ENCODE measurements at places on chromosomes 11 and 22.

- no peak for DNase-seq
Measured at GRCh38 chr11:124749912-124750311, 2.1 kb downstream of the VSIG2 start.

DNA sequence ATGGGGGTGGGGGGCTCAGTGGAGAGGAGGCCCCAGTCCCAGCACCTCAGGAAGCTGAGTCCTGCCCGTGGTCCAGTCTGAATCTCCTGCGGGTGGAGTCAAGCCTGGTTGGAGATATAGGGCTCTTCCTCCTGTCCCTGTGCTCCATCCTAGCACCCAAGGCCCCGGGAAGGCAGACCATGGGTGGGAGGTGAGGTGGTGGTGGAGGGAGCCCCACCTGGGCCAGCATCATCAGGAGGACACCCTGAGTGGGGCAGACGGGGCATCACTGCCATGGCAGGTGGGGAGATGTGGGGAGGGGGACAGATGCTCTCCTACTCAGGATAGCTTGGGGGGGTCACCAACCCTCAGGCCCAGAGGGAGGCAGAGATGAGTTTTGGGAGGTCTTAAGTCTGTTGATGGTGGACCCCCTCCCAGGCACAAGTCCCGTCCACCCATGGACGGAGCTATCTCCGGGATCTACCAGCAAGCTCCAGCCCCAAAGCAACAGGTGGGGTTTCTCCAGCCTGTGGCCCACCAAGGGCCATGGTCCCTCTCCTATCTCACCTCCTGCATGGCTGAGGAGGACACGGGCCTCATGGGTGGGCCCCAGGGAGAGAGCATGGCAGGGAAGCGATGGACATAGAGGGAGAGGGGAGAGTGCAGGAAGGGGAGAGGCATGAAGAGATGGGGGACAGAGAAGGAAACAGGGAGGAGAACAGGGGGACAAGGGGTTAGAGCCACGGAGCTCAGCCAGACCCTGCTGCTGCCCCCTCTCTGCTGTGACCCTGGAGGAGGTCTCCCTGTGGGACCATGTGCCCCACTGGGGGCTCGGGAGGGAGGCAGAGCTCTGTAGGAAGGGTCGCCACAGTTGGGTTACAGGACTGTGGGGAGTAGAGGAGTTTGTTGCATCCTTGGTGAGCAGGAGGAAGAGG, 1.3 kb downstream of the MRGPRE start:
- no peak for DNase-seq

DNA sequence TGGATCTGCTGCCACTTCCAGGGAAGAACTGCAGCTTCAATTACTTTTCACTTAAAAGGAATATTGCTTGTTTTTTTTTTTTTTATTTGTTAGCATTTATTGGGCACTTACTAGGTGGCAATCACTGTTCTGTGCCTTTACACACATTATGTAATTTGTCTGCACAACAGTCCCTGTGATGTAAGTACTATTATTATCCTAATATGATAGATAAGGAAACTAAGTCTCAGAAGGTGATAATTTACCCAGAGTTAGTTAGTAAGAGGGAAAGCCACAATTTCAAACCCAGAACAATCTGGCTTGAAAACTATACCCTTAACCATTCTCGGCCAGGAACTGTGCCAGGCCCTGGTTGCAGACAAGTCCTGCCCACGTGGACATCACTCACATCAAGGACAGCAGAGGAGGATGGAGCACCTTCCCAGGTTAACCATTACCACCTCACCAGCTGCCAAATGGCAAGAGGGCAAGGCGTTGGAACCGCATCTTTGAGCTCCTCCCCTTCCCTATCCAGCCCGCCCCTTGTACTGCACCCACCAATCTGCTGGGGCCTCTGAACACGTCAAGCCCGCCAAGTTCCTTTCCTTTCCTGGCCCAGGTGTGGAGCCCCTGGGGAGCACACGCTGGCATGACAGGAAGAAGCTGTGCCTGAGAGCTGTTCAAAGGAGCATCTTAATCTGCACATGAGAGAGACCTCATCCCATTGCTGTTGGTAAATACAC, 78.4 kb downstream of the NAV2 start:
- no peak for DNase-seq

GRCh38 chr22:46027211-46028105, 50.5 kb upstream of the WNT7B start:
- no peak for DNase-seq

DNA sequence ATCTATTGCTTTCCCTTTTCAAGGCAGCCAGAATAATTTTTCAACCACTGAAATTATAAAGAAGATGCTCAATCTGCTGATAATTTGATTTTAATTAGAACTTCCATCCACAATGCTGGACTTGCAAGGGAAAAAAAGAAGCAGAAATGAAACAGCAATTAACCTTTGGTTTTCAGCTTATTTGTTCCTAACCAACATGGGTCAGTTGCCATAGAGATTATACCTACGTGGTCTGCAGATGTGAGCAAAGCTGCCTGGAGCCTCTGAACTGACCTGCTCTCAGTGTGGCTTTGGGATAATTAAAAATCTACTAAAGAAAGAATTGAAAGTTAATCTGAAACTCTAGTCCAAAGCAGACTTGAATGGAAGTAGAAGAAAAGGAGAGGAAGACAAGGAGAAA, 195.7 kb upstream of the API5 start:
- no peak for DNase-seq

DNA sequence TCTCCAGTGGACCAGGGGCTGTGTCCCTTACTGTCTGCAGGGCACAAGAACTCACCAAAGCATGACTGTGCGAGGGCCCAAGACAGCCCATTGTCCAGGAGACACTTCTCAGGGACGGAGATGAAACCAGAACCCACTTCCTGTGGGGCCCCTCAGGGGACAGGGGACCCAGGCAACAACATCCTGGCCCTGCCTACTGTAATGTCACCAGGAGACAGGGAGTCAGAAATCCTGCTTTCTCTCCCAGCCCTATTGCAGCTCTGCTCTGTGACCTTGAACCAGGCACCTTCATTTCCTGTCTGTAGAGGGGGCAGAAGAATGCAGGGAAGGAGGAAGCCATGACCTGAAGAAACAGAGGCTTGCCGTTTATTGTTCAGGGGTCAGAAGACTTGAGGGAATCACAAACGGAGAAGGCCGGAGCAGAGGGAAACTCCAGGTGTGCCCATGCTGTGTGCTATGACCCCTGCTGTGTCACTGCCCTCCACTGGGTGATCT, 98.0 kb downstream of the NAT10 start:
- DNase-seq = no peak

DNA sequence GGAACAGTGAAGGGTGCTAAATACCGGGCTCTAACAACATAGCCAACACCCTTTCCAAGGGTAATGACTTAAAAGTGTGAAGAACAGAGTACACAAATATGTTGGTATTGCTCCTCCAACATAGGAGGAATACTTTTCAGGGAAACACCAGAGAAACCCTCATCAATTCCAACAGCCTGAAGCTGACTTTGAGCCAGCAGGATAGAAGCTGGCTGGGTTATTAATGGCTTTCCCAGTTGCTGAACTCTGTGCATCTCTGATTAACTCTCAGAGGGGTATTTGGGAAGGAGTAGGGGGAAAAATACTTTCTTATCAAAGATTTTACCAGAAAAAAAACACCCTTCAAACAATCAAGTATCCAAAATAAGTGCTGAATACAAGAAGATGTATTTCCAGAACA, 95.6 kb downstream of the AMBRA1 start:
- no peak for DNase-seq

- DNase-seq = no peak
Measured at GRCh38 chr11:24348908-24349307, 147.9 kb upstream of the LUZP2 start.

DNA sequence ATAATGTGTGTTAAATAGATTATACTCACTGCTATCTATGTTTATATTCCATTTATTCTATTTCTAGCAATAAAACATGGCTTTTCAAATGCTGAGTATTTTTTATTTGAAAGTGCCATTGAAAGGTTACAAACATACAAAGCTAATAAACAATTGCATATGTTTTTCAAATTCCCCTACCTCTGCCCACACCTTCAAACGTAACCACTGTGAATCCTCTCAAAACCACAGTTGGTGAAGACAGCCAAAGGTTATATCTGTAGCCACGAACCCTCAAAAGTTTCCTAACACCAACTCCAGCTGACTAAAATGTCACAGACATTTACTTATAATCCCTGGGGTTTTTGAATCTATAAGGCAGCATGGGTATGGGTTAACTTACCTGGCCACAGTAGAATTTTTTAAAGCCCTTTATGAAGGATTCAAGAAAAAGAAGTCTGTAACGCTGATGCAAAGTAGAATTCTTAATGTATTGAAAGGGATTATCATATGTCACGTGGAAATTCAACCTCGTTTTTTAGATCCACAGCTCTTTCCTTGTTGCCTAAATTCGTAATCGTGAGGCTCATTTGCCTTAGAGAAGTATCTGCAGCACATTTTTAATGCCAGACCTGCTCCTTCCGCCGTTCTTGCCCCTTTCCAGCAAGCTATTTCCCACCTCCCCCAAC, 122.5 kb upstream of the ZC3H12C start:
- no peak for DNase-seq

DNA sequence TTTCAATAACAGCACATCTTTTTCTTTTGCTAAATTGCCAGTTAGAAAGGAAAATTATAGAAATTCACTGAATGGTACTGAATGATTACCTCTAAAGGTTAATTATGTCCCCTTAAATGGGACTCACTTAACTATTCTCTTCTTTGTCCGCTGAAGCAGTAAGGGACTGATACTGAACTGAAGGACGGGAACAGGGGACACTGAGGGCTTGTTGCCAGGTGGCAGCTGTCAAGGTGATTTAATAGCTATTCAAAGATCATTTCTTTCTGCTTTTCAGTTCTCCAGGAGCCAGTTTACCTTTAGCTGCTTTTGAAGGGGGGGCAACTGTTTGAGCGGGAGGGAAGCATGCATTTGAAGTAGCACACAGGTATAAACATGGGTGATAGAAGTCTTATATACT, 325.4 kb upstream of the CCDC90B start:
- DNase-seq = no peak

DNA sequence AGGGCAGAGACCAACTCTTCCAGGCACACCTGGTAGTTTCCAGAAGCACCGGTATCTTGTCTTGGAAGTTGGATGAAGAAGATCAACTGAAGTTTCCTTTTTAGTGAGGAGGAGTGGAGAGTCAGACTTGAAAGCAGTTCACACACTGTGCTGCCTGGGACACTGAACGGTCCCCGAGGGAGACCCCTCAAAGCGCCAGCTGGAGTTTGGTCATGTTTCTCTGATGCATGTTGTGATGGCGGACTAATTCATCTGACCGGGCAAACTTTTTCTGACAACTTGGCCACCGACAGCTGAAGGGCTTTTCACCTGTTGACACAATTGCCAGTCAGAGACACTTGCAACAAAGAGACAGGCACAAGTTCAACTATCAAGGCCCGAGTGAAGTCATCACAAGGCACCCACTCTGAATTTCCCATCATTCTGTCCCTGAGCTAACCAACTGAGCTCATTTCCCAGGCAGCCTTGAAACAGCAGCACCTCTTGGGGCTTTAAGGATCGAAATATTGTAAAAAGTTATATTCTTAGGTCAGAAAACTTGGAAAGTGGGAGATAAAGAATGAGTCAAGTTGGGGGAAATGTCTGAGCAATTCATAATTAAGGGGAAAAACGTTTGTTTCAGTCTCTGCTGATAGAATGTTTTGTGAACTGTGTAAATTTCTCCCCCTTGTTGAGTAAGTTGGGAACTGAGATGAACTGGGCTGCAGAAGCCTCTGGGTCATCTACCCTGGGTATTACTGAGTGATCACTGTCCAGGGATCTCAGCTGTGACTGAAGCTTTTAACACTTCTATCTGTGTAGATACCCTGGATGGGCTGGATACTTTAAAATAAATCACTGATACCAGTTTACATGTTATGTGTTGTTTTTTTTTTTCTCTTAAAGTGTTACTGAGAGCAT, 46.2 kb downstream of the WT1 start:
- no peak for DNase-seq

DNA sequence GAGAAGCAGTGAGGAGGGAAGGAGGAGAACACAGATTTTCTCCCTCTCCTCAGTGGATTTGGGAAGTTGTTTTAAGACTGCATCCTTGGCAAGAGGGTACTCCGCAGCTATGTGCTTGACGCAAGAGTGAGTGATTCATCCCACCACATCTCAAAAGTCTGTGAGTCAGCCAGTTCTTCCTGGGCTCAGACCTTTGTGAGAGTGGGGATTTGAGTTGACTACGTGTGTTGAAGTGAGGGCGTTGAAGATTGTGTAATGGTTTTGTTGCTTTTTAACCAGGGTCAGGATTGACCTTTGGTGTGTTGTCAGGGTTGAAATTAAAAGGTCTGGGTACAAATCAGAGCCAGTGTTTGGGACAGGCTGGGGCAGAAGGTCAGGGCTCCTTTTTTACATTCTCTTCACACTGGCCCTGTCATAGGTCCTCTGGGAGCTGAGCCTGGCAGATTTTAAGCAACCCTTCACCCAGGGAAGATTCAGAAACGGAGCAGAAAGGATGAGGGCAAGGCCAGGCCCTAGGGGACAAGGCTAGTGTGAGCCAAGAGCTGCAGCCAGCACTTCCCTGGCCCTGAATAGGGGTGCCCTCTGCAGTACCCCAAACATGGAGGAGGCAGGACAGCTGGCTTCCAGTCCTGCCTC, 4.2 kb upstream of the C11orf86 start:
- peak; percentile 77 for DNase-seq

GRCh38 chr11:72203163-72203562, 11.2 kb downstream of the FOLR1 start:
- no peak for DNase-seq

DNA sequence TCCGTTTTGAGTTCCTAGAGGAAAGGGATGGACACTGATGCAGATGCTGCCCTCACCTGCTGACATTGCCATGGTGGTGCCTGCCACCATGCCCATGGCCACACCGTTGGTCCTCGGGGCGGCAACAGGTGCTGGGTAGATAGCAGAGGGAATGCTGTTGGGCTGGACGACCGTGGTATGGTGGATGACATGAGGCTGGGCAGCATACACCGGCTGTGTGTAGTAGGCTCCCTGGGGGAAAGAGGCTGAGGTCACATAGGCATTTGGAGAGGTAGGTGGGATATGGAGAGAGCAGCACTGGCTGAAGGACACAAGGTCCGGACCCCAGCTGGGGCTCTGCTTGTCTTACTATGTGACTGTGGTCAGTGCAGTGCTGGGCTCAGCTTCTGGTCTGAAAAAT, 33.2 kb downstream of the RELT start:
- DNase-seq = no peak

DNA sequence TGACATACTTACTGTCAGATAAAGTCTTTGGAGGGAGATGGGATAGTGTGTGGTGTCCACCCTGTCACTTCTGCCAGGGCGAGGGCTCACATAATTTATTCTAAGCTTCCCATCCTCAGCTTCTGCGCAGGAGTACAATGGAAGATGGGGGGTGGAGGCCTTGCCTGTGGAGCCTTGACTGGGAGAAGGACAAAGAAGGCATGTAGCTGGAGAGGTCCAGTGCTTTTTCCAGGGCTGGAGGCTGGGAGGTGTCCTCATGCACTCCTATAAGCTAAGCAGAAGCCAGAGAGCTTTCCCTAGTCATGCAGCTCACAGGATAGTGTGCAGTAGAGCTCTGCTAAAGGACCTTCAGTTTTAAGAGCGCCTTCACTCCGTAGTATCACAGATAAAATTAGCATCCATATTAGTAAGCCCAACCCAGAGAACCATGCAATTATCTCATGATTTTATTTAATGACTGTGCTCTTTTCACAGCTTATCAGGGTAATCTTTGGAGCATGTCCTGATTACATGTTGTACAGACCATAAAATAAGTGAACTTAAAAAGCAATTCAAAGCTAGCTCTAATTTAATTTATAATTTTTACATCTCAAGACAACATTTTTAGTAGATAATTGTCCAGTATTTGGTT, 148.3 kb downstream of the TEAD1 start:
- DNase-seq = no peak

GRCh38 chr11:77196961-77197360, 68.9 kb downstream of the MYO7A start:
- DNase-seq = no peak

Measured in T1000 (cell line).